Activated CD8-positive, alpha-beta T cell treated with anti-CD3 and anti-CD28 coated beads for 36 hours (primary cell): ENCODE measurements at places on chromosomes 6 and 20. TPM values are rescaled to one million over a fixed set of nuclear protein-coding genes. Genes with fewer than 3 reads are reported as not detected.

DNA sequence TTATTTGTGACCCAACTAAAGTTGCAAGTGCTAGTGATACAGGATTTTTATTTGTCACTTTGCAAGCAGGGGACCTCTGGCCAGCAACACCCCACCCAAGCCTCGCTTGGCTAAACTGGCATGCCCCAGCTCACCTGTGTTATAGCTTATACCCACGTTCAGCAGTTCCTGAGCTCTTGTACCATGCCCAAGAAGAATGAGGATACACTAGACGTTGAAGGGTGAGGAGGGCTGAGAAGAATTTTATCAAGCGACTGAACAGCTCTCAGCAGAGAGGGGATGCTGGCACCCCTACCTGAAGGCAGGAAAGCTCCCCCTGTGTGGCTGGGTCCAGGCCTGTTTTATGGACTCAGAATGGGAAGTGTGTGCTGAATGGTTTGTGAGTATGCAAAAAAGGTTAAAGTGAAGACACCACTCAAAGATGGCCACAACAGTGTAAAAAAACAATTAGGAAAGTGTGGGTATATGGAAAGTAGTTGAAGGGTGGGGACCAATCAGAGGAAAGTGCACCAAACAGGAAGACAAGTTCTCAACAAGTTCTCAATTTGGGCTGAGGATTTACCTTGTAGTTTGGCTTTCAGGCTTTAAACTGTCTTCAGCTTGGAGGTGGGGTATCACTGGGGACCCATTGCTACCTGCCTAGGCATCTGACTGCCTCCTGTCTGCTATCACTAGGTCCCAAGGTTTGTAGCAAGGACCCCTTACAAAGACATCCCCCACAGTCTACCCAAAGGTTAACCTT, 15.0 kb downstream of the BTN2A1 start:
- no peak for DNase-seq
- peak overlapping the region; percentile 100 for H3K27ac ChIP-seq
- no peaks in the 10 kb centered on the region for H3K27me3 ChIP-seq
- peaks cover 37% of the 10 kb centered on the region for H3K4me1 ChIP-seq

DNA sequence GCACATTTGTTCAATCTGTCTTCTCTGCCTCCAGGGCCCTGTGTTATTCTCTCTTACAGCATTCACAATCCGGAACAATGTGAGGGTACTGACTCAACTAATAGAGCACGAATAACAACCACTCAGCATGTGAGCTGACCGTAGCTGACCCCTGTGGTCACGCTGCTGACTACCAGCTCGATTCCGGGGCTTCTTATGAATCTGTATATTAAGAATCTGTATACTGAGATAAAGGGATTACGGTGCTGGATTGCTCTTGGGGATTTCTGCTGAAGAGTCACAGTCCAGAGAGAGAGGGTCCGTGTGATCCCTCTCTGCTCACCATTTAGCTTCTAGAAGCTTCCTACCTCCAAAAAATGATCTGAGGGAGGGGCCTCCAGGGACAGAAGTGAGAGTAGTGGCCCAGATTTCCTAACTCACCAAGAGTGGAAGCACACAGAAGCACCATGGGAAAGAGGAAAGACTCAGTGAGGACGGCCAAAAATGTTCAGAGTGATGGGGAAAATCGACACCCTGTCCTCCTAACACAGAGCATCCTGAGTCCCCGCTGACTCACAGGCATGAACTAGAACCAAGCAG, 156.2 kb downstream of the THBS2 start:
- H3K36me3 ChIP-seq = no peaks in the 10 kb centered on the region
- DNase-seq = no peak
- peaks cover 15% of the 10 kb centered on the region for H3K27me3 ChIP-seq

- peaks cover 31% of the 10 kb centered on the region for H3K36me3 ChIP-seq
- H3K27me3 ChIP-seq = no peaks in the 10 kb centered on the region
- H3K27ac ChIP-seq = no peak overlapping the region
- no peak overlapping the region for H3K4me3 ChIP-seq
These were observed 254.4 kb downstream of the NRN1 start for GRCh38 chr6:5752391-5752680.

DNA sequence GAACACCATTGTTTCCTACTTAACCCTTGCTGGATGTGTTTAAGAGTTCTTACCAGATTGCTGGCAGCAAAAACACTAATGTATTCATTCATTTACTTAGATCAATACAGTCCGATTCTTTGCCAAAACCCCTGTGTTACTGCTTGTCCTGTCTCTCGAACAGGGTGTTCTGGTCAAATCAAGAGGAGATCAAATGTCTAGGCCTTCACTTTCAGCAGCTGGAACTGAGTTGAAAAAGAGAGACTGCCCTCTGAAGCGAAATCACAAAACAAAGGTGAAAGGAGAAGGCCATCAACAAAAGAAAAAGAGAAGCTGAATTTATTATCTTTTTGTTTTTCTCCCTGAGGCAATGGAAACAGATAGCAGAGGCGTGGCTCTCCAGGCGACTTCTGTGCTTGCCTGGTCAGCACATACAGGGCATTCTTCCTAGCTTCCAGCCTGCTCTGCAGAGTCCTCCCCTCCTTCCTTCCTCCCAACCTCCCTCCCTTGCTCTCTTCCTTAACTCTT, 44.1 kb upstream of the GCM1 start:
- no peaks in the 10 kb centered on the region for H3K36me3 ChIP-seq
- peaks cover 11% of the 10 kb centered on the region for H3K4me1 ChIP-seq
- H3K27me3 ChIP-seq = no peaks in the 10 kb centered on the region
- H3K4me3 ChIP-seq = no peak overlapping the region
- no peak for DNase-seq

DNA sequence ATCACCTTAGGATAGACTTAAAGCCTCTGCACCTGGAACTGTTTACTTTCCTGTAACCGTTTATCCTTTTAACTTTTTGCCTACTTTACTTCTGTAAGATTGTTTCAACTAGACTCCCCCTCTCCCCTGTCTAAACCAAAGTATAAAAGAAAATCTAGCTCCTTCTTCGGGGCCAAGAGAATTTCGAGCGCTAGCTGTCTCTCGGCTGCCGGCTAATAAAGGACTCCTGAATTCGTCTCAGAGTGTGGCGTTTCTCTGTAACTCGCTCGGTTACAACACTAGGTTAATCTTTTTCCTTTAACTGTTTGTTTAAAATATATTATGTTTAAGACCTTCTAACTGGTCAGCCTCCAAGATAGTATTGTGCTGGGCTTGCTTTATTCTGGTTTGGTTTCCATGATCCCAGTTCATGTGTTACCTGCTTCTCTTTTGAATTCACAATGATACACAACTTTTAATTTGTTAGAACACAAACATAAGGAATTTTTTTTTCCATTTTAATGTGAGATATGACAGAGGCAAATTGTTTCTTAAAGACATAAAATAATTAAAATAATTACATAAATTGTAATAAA, 8.7 kb upstream of the NQO2 start:
- H3K4me3 ChIP-seq = peak overlapping the region; percentile 95
- no peaks in the 10 kb centered on the region for H3K36me3 ChIP-seq
- peaks cover 19% of the 10 kb centered on the region for H3K4me1 ChIP-seq

- H3K4me3 ChIP-seq = no peak overlapping the region
- peaks cover 16% of the 10 kb centered on the region for H3K4me1 ChIP-seq
- no peak overlapping the region for H3K27ac ChIP-seq
These were observed 19.2 kb upstream of the SLC22A1 start for GRCh38 chr6:160102399-160102798.

- no peak for DNase-seq
- no peaks in the 10 kb centered on the region for H3K27me3 ChIP-seq
- no peak overlapping the region for H3K27ac ChIP-seq
- H3K4me1 ChIP-seq = peaks cover 5% of the 10 kb centered on the region
These were observed 36.3 kb downstream of the AHI1 start for GRCh38 chr6:135461208-135461607.

- no peaks in the 10 kb centered on the region for H3K36me3 ChIP-seq
- H3K4me1 ChIP-seq = no peaks in the 10 kb centered on the region
- no peak overlapping the region for H3K4me3 ChIP-seq
- no peak overlapping the region for H3K27ac ChIP-seq
These were observed 9.2 kb downstream of the SCGN start for GRCh38 chr6:25661129-25661779.

GRCh38 chr6:20564269-20564668, 30.0 kb downstream of the CDKAL1 start:
- peaks cover 3% of the 10 kb centered on the region for H3K36me3 ChIP-seq
- no peaks in the 10 kb centered on the region for H3K27me3 ChIP-seq
- H3K4me1 ChIP-seq = peaks cover 14% of the 10 kb centered on the region
- H3K27ac ChIP-seq = no peak overlapping the region
- no peak for DNase-seq

EPPIN gene
- total RNA-seq = not detected

PTCHD4 gene
- total RNA-seq = not detected

LPIN3 gene
- total RNA-seq = 0.87 TPM

C20orf144 gene
- 0.36 TPM for total RNA-seq
